ENCODE measurements at places on chromosomes 5 and 9.

DNA sequence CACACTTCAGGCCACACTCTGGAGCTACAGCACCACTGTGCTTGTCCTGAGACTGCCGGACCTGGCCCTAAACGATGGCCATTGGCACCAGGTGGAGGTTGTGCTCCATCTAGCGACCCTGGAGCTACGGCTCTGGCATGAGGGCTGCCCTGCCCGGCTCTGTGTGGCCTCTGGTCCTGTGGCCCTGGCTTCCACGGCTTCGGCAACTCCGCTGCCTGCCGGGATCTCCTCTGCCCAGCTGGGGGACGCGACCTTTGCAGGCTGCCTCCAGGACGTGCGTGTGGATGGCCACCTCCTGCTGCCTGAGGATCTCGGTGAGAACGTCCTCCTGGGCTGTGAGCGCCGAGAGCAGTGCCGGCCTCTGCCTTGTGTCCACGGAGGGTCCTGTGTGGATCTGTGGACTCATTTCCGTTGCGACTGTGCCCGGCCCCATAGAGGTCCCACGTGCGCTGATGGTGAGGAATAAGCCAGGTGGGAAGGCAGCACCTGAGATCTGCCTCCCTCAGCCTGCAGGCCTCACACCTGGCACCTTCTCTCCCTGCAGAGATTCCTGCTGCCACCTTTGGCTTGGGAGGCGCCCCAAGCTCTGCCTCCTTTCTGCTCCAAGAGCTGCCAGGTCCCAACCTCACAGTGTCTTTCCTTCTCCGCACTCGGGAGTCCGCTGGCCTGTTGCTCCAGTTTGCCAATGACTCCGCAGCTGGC lies 14.7 kb downstream of the CRB2 start:
- DNase-seq = no peak

- no peak for DNase-seq
Measured at GRCh38 chr5:124262470-124262869, 484.0 kb downstream of the ZNF608 start.

- no peak for DNase-seq
Measured at GRCh38 chr5:177997319-177997670, 1.3 kb upstream of the PROP1 start.

- DNase-seq = no peak
Measured at GRCh38 chr9:95081998-95082397, 235.5 kb downstream of the FANCC start.

DNA sequence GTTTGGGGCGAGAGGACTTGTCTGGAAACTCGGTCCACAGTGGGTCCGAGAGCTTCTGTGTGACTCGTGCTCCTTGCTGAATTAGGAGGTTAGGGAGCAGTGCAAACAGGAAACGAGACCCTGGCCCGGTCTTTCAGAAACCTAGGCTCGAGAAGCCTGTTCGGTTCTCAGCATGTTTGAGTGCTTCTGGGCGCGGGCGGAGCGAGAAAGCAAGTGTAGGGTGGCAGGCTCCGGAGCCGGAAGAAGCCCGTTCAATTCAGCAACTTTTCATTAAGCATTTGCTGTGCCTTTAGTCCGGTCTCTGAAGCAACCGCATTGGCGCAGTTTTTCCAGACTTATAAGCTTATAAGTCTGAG lies 547 bp downstream of the CLTA start:
- no peak for DNase-seq

DNA sequence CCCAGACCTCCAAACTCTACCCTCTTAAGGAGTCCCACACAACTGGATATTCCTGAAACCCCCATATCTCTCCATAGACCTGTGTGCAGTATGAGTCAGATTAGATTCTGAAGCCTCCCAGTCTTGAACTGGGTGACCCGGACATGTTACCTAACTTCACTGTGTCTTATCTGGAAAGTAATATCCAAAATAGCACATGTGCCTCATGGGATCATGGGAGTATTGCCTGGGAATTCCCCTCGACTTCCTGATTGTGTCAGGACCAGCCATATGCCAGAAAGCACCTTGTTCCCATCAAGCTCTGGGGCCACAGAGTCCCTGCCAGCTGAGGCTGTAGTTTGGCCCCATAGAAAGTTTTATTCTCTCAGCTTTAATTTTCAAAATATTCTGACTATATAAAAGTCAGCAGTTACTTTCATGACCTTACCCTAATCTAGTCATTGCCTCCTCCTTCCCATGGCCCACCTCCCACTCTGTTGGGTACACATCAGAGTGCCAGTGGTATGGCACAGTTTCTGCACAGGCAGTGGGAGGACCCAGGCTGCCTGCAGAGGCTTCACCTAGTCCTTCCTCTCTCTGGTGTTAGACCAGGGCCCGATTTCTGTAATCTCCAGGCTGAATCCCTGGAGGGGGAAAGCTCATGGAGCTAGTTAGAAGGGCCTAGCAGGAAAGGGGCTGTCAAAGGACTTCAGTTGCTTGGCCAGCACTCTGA lies 19.5 kb upstream of the B4GALT1 start:
- no peak for DNase-seq

- DNase-seq = no peak
Measured at GRCh38 chr5:16082053-16082452, 97.5 kb downstream of the MARCHF11 start.

DNA sequence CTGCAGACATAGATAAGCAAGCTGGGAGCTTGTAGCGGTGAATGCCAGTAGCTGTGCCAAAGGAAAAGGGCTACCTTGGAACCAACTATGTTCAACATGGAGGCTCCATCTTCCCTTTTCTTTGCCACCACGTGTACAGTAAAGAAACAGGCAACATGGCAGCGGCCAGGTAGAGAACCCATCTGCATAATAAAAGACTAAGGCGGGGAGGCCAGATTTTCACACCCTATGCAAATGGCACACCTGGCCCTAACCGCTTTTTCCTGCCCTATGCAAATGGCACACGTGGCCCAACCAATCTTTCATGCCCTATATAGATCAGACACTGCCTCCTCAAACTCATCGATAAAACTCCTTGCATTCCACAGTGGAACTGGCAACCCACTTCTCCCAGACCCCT lies 477.5 kb upstream of the EDIL3 start:
- no peak for DNase-seq

- DNase-seq = no peak
Measured at GRCh38 chr5:95895251-95895650, 66.4 kb downstream of the ELL2 start.

DNA sequence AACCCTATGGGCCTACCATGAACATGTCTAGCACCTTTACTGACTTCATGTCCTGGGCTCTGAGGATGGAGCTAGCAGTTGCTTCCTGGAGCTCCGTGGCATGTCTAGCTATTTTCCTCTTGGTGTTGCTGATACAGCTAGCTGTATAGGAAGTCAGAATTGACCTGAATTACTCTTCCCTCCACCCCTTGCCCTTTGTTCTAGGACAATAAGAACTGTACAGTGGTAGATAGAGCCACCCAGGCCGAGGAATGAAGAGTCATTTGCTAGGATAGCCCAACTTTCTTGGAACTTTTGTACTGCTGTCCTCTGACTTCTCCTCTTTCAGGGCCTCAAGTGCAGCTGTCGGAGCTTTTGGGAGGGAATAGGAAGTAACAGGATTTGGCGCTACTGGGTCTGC lies 109.9 kb upstream of the RUSC2 start:
- no peak for DNase-seq

DNA sequence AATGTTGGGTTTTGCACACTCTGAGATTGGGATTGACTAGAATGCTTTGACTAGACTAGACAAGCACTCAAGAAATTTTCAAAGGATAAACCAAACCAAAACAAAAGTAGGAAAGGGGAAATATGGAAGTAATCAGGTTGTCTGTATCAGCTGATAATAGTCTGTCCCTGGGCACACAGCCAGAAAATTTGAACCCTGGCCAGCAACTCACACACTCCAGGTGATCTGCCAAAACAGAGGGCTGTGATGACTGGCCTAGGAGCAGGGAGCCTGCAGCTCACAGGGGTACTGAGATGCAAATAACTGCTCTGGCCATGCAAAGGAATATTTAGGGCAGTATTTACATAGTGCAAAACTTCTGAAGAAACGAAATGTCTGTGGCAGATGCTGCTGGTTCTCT lies 112.3 kb upstream of the SMIM23 start:
- no peak for DNase-seq

- DNase-seq = no peak
Measured at GRCh38 chr9:132020272-132020671, 59.4 kb downstream of the MED27 start.

Data from HuH-7.5 (cell line).